ENCODE measurements at places on chromosomes 12 and 14.

GRCh38 chr12:120767071-120768024 is 41.7 kb downstream of the ACADS start:
- DNase-seq, result no peak

- no peak for DNase-seq
Observed at GRCh38 chr14:64919618-64920017, 5.4 kb downstream of the CHURC1 start.

GRCh38 chr12:81245907-81246570 is 168.2 kb downstream of the ACSS3 start:
- no peak for DNase-seq

DNA sequence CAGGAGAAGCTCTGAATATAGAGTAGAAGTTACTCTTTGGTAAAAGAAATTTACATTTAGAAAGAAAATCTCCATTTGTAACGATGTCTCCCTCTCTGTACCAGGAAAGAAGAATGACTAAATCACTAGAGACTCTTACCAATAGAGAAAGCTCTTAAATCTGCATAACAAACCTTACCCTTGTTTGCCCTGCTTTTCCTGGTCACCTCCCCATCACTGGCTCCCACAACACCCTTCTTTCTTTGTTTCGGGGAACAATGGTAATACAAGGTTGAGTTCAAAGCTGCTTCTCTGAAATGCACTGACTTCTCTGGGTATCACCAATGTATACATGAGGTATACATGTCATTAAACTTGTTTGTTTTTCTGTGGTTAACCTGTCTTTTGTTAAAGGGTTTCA is 351.1 kb upstream of the FLRT2 start:
- DNase-seq, result no peak

- DNase-seq, result no peak
Observed at GRCh38 chr12:6450091-6450868, 1.6 kb upstream of the TAPBPL start.

GRCh38 chr14:36675581-36675980 is 13.9 kb downstream of the PAX9 start:
- DNase-seq, result no peak
